ENCODE measurements at places on chromosomes 4 and X.

GRCh38 chr4:90240333-90240732 is 113.1 kb downstream of the CCSER1 start:
- DNase-seq = no peak

DNA sequence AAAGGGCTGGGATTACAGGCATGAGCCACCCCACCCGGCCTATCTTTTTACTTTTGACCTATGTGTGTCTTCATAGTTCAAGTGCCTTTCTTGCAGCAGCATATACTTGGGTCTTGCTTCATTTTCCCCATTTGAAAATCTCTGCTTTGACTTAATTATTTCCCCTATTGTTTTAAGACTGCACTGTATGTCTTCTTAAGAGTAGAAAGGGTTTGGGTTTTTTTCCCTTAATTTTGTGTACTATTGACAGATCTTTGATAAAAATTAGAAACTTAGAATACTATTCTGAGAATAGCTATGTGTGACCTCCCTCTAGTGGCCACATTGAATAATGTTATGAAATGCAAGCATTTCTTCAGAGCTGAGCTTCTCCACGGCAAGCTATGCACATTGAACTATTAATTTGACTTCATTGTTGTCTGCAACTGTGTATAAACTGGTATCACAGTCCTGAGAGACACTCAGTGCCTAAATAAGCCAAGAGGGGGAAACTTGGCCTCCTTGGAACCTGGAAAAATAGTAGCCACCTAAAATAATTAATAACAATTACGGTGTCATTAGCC is 8.7 kb upstream of the SLC25A4 start:
- DNase-seq = peak; percentile 20

- DNase-seq = no peak
Observed at GRCh38 chrX:82589410-82589809, 918.7 kb upstream of the POU3F4 start.

- no peak for DNase-seq
Observed at GRCh38 chr4:4607336-4608213, 65.7 kb upstream of the STX18 start.

- no peak for DNase-seq
Observed at GRCh38 chrX:39721566-39722279, 376.0 kb downstream of the BCOR start.

DNA sequence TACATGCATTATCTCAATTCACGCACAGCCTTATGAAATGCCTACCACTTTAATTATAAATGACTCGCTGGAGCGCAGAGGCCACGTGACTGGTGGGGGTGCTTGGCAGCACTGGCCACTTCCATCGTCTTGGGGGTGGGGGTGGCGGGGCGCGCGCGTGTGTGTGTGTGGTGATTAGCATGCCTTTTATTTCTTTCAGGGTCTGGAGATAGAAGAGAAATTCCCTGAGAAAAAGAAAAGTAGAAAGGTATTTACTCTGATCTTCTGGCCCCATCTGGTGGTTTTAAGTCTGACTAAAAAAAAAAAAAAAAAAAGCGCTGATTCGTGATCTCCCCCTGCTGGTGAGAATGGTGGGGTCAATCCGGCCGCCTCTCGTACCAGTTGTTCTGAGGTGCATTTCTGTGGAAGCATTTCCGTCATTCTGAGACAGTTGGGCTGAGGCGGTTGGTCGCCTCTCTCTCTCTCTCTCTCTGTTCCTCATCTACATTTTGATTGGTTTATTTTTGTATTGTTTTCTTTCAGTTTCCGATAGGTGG is at the start of gene CCNB3:
Gene CCNB3 (plus strand): TSS at position 402 of the 536 bp plus-strand sequence. CDS start 80,399 bp downstream, outside the sequence.
- DNase-seq = peak; percentile 69

GRCh38 chrX:129772796-129773431 is 6.8 kb upstream of the SASH3 start:
- DNase-seq = peak; percentile 42

DNA sequence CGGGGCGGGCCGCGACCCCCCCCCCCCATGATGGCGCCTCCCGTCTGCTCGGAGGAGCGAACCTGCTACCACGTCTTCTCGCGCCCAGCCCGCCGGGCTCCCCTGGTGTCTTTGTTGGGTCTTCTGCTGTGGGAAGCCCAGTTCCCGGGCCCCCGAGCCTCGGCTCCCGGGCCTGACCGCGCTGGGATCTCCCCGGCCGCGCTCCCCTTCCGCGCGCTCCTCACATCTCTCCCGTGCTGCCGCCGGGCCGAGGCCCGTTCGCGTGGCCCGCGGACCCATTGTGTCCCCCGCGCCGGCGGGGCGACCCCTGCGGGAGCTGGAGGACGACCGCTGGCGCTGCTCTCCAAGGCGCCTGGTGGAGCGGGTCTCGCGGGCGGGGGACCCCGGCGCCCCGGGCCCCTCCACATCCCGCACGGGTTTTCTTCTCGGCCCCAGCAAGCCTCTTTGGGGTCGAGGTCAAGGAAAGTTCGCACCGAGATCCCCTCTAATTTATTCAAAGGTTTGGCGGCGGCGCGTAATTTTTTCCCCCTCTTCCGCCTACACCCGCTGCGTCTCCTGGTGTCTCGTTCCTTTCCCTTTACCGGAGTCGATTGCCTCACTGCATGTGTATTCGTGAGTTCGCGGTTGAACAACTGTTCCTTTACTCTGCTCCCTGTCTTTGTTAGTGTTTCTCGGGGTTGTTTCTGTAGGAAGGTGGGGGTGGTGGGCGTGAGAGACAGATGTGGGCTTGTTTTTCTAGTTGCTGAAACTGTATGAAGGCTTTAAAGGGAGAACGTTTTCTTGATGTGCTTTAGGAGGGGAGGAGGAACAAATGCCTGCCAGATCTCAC is 770 bp downstream of the SMAD1 start:
- no peak for DNase-seq

GRCh38 chr4:147787204-147787603 is 55.3 kb downstream of the ARHGAP10 start:
- DNase-seq = no peak

DNA sequence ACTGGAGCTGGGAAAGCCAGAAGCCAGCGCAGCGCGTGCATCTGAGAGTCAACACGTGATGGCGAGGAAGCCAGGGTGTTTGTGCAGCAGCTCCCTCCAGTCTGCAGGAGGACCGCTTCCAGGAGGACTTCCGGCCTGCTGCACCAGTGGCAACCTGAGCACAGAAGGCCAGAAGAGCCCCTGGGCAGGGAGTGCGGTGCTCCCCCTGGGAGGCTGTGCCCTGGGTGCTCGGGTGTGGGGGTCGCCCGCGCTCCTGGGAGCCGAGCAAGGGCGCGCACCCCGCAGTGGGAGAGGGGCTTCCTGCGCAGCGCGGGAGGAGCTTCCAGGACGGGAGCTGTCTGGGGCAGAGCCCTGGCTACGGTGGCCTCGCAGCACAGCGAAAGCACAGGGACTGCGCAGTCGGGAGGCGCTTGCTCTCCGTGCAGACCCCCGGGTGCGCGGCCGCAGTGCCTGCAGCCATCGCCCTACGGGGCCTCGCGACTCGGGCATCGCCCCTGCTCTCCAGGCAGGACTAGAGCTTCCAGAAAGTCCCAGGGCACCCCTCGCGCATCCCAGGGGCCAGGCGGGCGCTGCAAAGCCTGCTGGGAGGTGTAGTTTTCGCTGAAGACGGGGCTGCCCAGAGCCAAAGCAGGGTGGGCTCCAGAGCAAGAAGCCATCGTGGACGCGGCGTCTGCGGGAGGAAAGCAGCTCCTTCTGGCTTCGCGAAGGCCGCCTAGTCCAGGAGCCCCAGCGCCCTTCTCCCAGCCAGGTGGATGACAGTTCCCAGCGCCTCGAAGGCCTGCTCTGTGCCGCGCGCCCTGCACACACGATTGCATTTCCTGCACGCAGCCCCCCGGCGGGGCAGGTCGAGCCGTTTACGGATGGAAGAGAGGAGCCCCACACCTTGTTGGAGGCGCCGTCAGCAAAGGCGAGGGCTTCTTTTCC is 24.1 kb upstream of the WFS1 start:
- DNase-seq = no peak

DNA sequence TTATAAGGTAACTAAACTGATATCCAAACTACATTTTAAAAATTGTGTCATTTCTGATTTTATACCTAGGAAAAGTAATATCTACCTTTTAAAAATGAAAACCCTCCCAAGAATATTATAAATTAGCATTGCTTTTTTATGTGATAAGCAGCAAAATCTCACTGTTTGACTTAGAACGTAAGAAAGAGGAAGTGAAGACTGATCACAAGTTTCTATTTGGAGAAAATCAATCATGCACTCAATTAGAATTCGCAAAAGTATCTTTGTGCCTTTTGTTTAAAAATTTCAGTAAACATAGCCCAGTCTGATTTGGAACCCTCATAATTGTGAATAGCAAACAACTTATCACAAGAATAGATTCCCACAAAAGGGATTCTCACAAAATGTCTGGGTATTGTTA is 142.7 kb downstream of the TENM3 start:
- DNase-seq = no peak

DNA sequence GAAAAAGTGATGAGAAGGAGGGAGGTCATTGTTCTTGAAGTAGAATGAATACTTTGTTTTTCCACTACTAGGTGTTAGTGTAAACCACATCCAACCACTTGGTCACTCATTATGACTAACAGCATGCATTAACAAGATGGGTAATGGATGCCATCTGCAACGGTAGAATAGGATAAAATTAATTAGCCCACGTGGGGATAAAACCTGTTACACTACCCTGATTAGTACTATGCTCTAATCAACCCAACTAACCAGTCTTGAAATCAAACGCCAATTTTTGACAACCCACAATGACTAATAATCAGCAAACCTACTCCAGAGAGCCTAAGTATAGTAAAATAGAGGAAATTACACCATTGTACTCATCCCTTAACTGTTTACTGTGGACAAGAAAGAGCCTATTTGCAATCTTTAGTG is 93.4 kb upstream of the MCF2 start:
- no peak for DNase-seq

- DNase-seq = peak; percentile 87
Observed at GRCh38 chrX:12978205-12979025, 3.5 kb downstream of the TMSB4X start.

DNA sequence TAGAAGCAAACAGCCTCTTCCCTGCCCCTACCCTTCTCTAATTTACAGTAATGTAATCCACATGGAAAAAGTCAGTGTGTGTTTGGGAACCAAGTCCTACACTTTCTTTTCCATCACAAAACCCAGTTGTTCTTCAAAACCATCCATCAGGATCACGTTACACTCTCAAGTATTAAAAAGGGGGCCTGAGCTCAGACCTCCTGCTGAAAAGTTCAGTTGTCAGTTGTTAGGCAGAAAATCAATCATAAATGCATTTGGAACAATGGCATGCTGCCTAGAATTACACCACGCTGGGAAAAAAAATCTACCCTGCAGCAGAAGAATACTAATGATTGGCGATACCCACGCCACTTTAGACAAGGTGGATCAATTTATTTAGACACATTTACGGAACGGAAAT is 236.5 kb downstream of the PARM1 start:
- DNase-seq = no peak

DNA sequence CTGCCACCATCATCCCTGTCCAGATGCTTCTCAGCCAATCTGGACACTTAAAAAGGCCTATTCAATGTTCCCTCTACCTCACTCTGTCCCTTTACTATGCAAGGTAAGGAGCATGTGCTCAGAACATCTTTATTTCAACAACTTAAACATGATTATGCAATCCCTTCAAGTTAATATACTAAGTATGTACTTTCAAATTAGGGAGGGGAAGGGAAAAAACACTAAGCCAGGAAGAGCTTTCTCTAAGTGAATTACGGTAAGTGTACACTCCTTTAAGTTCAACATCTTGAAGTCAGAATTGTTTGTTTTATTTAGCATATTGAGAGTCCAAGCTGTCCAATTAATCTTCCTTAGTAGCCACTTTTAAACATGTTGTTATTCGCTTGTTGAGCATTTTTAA is 14.1 kb downstream of the SLC10A7 start:
- no peak for DNase-seq

- DNase-seq = no peak
Observed at GRCh38 chrX:77597090-77597489, 149.9 kb downstream of the FGF16 start.

GRCh38 chr4:40536032-40536431 is 93.6 kb downstream of the RBM47 start:
- DNase-seq = no peak

- DNase-seq = no peak
Observed at GRCh38 chr4:83146841-83147240, 32.3 kb upstream of the PLAC8 start.

DNA sequence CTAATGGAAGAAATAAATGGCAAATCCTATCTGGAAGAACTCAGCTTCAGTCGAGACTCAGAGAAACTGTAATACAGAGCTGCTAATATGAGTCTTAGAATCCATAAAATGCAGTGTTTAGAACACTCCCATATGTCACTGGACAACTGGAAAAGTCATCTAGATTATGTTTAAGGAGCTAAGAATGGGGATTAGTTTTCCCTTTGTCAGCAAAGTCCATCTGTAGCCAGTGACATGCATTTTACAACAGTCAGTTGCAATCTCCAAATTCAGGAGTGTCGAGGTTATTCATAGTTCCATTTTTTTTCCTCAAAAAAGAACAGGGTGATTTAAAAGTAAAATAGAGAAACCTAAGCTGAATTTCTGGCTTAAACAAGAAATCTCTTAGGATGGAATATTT is 516.6 kb upstream of the GALNT7 start:
- DNase-seq = no peak

GRCh38 chr4:77613267-77613666 is 7.6 kb downstream of the CXCL13 start:
- no peak for DNase-seq

DNA sequence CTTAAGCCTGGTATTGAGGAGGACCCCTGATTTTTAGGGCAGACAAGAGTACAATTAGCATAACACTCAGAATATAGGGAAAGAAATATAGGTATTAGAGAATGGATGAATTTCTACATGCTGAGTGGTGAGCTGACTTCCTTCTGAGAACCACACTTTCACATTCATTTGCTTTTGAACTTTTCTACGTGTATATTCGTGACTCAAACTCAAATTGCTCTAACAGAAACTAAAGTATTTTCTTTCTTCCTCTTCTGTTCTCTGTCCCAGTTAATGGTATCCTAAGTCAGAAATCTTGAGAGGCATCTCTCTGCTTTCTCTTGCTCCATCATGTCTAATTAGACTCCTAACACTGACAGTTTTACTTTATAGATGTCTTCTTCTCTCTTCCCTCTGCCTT is 103.2 kb upstream of the CITED1 start:
- DNase-seq = no peak

DNA sequence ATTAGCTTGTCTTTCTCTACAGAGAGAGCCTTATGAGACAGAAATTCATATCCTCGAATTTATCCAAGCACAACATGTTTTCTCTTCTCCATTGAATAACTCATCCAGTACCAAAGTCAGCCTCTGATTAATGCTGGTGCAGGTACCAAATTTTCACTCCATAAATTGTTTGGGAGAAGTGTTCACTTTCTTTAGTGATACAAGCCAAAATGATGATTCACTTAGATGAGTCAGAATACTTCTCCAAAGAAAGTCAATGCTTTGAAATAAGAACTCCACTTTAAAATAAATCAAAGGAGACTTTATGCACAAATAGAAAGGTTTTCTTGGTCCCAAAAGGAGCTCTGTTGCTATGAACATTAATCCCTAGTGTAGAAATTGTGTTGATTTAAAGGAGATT is 60.2 kb downstream of the MAOB start:
- DNase-seq = no peak
